ENCODE measurements at places on chromosomes 5 and 9.

GRCh38 chr9:109166171-109166770 lies 778 bp downstream of the FRRS1L start:
- DNase-seq: no peak

DNA sequence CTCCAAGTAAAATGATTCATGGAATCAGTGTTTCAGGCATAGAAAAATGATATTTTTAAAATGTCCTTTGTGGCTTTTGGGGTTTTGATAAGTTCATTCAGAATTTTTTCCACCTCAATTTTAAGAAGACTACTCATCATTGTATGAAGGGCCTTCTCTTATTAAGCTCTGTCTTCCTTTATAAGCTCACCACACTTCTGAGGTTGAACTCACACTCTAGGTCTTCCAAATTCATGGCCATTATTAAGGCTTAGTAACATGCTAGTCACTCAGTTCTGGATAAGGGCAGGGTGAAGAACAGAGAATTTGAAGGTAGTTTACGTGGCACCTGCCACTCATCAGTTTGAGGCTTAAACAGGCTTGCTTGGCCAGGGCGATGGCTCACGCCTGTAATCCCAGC lies 4.2 kb downstream of the MELK start:
- no peak for DNase-seq

DNA sequence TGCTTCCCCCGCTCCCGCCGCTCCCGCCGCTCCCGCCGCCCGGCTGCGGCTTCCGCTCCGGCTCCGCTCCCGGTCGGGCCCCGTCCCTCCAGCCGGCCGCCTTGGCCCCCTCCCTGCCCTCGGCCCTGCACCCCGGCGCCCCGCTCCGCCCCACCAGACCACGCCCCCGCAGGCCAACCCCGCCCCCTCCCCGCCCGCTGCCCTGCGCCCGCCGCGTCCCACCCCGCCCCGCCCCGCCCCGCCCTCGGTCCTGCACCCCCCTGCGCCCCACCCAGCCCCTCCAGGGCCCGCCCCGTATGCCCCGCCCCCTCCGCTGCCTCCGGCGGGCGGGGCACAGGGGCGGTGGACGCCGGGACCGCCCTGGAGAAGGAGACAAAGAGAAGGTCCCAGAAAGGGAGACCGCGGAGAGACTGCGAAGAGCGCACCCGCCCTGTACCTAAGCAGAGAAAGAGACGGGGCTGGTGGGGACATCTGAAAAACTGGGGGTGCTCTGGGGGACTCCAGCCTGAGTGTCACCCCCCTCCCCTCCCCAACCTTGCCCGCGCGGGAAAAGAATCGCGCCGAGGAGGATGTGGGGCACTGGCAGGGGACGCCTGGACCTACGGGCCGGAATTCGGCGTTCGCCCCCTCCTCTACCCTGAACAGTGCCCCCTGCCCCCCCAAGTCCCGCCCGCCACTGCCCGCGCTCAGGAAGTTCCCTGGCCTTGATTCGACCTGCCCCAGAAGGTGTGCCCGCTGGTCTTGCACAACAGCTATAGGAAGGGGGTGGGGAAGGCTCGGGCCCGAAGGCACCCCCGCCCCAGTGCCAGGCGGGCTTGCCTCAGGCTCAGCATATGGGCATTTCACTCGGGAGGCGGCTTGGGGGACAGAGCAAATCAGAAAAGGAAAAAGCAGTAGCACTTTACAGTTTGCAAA lies 42.8 kb upstream of the STXBP1 start:
- DNase-seq: peak; percentile 58

GRCh38 chr9:2024888-2025782 lies 10.0 kb downstream of the SMARCA2 start:
- DNase-seq: no peak

GRCh38 chr5:32022638-32023037 lies 151.5 kb downstream of the GOLPH3 start:
- no peak for DNase-seq

GRCh38 chr5:41793141-41793770 lies 77.0 kb downstream of the OXCT1 start:
- DNase-seq: no peak

GRCh38 chr5:33941090-33941489 lies 4.9 kb downstream of the RXFP3 start:
- DNase-seq: no peak

- DNase-seq: no peak
Measured at GRCh38 chr5:95471487-95471886, 80.3 kb downstream of the FAM81B start.

DNA sequence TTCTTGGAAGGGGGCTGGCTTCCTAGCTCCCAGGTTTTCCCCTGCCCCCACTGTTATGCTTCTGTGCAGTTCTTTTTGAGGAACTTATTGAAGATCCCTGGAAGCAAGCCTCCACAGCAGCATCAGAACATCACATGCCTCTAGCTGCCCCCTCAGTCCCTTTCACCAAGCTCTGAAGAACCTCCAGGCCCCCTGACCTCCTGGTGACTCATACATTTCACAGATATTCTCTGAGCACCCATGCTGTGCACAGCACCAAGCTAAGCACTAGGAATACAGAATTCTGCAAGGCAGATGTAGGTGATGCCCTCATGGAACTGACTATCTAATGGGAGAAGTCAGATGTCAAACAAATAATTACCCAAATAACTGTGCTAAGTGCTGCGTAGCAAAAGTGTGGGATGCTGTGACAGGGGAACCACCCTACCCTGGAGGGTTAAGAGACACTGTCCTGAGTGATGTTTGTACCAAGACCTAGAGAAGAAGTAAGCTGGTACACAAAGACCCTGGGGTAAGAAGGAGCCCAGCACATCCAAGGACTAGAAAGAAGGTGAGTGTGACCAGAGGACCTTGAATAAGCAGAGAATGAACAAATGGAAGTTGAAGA lies 213.7 kb upstream of the NR4A3 start:
- DNase-seq: no peak

DNA sequence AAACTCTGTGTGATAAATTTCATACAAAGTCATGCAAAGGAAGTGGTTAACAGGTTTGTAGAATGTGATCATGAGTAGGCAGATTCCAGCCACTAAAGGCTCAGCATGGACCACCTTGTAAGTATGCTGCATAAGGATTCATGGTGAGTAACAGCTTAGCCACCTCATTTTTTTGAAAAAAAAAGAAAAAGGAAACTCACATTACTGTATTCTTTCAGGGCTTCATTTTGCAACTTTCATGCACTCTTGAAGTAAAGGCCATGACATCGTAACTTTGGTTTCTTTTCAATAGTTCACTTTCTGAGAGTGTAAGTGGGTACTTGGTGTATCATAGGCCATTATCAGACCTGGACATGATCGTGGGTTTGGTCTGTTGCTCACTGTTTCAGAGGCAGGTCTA lies 175.1 kb downstream of the PCSK1 start:
- DNase-seq: no peak

GRCh38 chr5:149445739-149446369 lies 66.8 kb upstream of the IL17B start:
- DNase-seq: no peak

DNA sequence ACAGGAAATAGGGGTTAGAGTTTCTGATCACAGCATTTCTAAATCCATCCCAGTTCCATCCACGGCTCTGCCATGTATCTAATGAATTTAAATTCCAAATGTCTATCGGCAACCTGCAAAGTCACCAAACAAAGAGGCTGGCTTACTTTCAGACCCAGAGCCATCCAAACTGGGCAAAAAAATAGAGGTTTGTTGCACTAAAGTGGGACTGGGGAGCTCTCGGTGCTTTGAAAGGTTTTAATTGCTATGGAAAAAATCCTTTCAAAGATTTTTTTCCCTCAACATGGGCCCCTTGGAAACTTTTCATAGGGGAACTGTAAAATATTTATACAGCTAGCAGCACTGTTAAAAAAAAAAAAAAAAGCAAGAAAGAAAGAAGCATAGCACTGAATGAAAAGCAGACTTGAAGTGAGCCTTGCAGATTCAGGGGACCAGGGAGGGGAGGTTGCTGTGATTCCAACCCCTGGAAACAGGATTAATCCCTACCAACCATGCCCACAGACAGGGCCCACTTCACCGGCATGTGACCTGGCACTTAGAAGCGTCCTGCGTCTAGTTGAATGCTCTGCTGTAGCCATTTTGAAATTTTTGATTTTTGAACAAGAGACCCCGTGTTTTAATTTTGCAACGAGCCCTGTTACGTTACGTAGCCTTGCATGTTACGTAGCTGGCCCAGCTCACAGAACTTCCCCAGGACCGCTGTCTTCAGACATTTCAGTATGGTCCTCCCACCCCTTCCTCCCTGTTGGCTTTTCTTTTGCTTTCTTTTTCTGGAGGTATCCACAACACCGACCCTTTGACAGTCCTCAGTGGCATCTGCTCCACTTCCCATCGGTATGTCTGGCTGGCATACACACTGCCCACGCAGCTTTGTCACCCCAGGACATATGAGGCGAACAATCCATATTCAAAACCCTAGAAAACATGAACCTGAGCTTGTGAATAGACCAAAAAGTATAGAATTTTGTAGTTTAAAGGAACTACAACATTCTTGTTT lies 105.3 kb upstream of the NFIB start:
- DNase-seq: no peak

DNA sequence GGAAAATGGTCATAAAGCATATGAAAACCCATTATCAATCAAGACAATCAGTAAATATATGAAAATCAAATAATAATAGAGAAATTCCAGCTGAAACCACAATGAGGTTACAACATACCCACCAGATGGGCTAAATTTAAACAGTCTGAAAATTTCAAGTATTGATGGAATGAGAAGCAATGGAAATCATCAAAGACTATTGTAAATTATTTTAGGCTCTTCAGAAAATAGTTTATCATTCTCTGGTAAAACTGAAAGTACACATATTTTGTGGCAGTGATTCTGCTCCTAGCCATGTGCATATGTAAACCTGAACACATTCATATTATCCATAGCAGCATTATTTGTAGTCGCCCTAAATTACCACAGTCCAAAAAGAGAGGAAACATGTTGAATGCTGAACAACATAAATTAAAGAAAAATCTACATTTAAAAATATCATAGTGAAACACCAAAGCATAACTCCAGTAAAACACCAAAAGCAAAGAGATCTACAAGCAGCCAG lies 215.3 kb downstream of the PRELID2 start:
- no peak for DNase-seq
